ENCODE measurements at places on chromosomes 6 and 20. TPM values are rescaled to one million over a fixed set of nuclear protein-coding genes. Genes with fewer than 3 reads are reported as not detected.

TBXT gene
- total RNA-seq: not detected

PFDN4 gene
- 32.0 TPM for total RNA-seq

GRCh38 chr6:7107578-7108195, at the start of gene RREB1:
Gene RREB1, plus strand, starts transcription at chr6:7107961. Its CDS starts 73,951 bp downstream, at chr6:7181912.
- H3K36me3 ChIP-seq: no peaks in the 10 kb centered on the region
- H3K27me3 ChIP-seq: peaks cover 29% of the 10 kb centered on the region
- H3K4me3 ChIP-seq: peak within 1 kb of the TSS; percentile 96

BNIP5 gene
- not detected for total RNA-seq

- peaks cover 23% of the 10 kb centered on the region for H3K4me1 ChIP-seq
- DNase-seq: no peak
- peaks cover 1% of the 10 kb centered on the region for H3K36me3 ChIP-seq
- H3K27me3 ChIP-seq: no peaks in the 10 kb centered on the region
- peak overlapping the region; percentile 97 for H3K27ac ChIP-seq
Observed at GRCh38 chr6:106629859-106630163, 433 bp downstream of the QRSL1 start.

- no peak for DNase-seq
- no peaks in the 10 kb centered on the region for H3K27me3 ChIP-seq
- peaks cover 4% of the 10 kb centered on the region for H3K36me3 ChIP-seq
- H3K4me3 ChIP-seq: no peak overlapping the region
- H3K27ac ChIP-seq: no peak overlapping the region
Observed at GRCh38 chr6:170122651-170123050, 168.2 kb downstream of the DLL1 start.

GRCh38 chr6:24321538-24322162, 36.2 kb downstream of the DCDC2 start:
- no peak overlapping the region for H3K4me3 ChIP-seq
- H3K36me3 ChIP-seq: no peaks in the 10 kb centered on the region
- DNase-seq: no peak
- no peaks in the 10 kb centered on the region for H3K27me3 ChIP-seq
- H3K27ac ChIP-seq: no peak overlapping the region

DNA sequence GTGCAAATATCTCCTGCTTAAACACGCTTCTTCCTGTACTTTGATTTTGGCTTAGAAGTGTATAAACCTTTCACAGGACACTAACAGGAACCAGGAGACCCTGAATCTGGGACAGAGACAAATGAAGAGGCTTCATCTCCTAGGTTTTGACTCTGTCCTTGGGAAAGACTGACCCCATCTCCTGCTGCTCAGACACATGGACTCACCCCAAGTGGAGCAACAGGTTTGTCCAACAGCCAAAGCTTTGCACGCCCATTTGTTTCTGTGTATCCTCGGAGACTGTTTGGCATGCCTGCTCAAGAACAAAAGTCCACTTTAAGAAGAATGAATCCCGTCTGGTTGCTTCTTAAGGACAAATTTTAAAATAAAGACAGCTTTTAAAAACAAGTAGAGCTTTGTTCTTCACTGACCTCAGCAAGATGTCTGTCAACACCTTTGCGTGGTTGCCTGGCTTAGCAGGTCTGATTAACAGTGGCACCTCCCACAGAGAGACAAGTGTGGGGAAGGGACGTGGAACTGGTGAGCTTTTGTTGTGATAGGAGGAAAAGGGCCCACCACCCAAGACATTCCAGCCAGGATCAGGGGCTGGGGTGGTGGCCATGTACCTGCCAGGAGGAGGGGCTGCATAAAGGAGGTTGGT, 202.6 kb downstream of the SOD2 start:
- H3K27ac ChIP-seq: no peak overlapping the region
- no peak overlapping the region for H3K4me3 ChIP-seq
- no peaks in the 10 kb centered on the region for H3K4me1 ChIP-seq
- no peak for DNase-seq
- peaks cover 35% of the 10 kb centered on the region for H3K27me3 ChIP-seq

DNA sequence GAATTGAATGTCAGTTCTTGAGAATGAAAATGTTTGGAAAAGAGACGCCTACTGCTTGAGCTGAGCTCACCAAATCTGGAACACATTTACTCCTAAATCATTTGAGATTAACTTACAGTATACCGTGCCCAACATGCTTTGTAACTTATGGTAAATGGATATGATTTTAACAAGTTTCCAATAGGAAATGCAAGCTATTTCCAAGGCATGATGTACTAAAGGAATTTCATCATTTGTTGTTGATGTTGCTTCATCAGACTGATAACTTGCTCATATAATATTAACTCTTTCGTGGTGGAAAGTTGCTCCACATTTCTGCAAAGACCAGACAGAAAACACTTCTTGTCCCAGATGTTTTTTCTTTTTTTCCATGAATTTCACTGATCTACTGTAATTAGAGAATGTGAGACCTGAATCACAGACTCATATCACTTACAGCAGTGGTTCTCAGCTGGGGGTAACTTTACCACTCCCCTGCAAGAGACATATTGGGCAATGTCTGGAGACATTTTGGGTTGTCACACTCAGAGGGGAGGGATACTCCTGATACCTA, 116.6 kb upstream of the TRAF3IP2 start:
- H3K27ac ChIP-seq: no peak overlapping the region
- no peak overlapping the region for H3K4me3 ChIP-seq
- peaks cover 35% of the 10 kb centered on the region for H3K36me3 ChIP-seq
- no peak for DNase-seq
- H3K4me1 ChIP-seq: peaks cover 42% of the 10 kb centered on the region

- no peak for DNase-seq
- H3K36me3 ChIP-seq: no peaks in the 10 kb centered on the region
- peaks cover 43% of the 10 kb centered on the region for H3K4me1 ChIP-seq
- H3K4me3 ChIP-seq: no peak overlapping the region
Observed at GRCh38 chr20:63449796-63450730, 22.4 kb downstream of the KCNQ2 start.

TRIM15 gene
- total RNA-seq: not detected

DNA sequence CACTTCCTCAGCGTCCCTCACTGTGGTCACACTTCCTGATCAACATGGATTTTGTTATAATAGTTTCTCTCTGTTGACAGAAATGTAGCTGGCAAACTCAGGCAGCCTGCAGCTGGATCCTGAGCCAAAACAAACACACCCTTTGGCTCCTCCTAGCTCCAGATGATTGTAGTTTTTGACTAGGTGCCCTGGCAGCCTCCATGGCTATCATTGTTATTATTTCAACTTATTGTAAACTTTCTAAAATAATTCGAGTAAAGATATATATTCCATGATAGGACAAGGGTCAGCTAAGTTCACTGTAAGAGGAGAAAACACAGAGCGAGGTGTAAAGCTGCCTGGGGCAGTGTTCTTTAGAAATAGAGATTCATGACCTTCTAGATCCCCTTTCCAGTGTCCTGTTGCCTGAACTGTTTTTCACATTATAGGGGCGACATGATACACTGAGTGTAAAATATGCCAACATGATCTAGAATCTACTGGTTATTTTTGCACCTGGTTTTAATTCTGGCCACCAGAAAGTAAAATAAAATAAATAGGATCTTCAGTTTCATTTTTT, 98.2 kb upstream of the HDGFL1 start:
- H3K27me3 ChIP-seq: no peaks in the 10 kb centered on the region
- peaks cover 49% of the 10 kb centered on the region for H3K4me1 ChIP-seq
- H3K27ac ChIP-seq: no peak overlapping the region
- DNase-seq: no peak
- H3K36me3 ChIP-seq: peaks cover 3% of the 10 kb centered on the region
- no peak overlapping the region for H3K4me3 ChIP-seq

DNA sequence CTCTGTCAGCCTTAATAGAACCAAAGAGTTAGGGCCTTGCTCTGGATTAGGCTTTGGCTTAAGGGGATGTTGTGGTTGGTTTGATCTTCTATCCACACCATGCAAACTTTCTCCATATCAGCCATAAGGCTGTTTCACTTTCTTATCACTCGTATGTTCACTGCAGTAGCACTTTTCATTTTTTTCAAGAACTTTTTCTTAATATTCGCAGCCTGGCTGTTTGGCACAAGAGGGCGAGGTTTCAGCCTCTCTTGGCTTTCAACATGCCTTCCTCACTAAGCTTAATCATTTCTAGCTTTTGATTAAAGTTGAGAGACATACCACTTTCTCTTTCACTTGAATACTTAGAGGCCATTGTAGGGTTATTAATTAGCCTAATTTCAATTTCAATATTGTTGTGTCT, 193.1 kb downstream of the NRN1 start:
- no peak overlapping the region for H3K4me3 ChIP-seq
- no peak overlapping the region for H3K27ac ChIP-seq
- no peaks in the 10 kb centered on the region for H3K27me3 ChIP-seq

GRCh38 chr6:70380252-70380651, 33.1 kb upstream of the FAM135A start:
- H3K4me1 ChIP-seq: no peaks in the 10 kb centered on the region
- no peaks in the 10 kb centered on the region for H3K27me3 ChIP-seq
- H3K4me3 ChIP-seq: no peak overlapping the region

- no peak overlapping the region for H3K27ac ChIP-seq
- no peaks in the 10 kb centered on the region for H3K4me1 ChIP-seq
- H3K36me3 ChIP-seq: no peaks in the 10 kb centered on the region
- no peak overlapping the region for H3K4me3 ChIP-seq
Observed at GRCh38 chr20:61178551-61179071, 73.5 kb upstream of the CDH4 start.

DNA sequence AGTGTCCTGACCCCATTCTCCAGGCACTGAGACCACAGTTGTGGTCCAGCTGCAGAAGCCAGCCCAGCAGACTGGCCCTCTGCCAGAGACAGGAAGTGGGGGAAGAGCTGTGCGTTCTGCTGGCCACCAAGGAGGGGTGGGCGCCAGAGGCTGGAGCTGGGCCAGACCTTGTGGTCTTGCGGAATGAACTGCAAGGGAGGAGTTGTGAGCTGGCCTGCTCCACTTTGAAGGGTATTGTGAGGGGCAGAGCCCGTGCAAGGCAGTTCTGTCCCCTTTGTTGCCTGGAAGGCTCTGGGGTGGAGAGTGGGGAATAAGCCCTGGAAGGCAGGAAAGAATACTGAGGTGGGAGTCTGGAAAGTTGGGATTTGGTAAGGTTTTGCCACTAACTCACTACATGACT, 3.6 kb upstream of the MDFI start:
- peak overlapping the region; percentile 45 for H3K4me3 ChIP-seq
- no peaks in the 10 kb centered on the region for H3K36me3 ChIP-seq
- H3K27ac ChIP-seq: peak overlapping the region; percentile 5
- peaks cover 60% of the 10 kb centered on the region for H3K27me3 ChIP-seq
- no peak for DNase-seq
- H3K4me1 ChIP-seq: peaks cover 27% of the 10 kb centered on the region

APOBEC2 gene
- total RNA-seq: not detected

- peaks cover 11% of the 10 kb centered on the region for H3K4me1 ChIP-seq
- no peaks in the 10 kb centered on the region for H3K27me3 ChIP-seq
- peak overlapping the region; percentile 96 for H3K27ac ChIP-seq
- H3K36me3 ChIP-seq: peaks cover 4% of the 10 kb centered on the region
- peak overlapping the region; percentile 3 for H3K4me3 ChIP-seq
Observed at GRCh38 chr20:16712511-16712947, 17.3 kb upstream of the SNRPB2 start.

CASS4 gene
- total RNA-seq: 0.14 TPM

GRCh38 chr20:53513168-53513488, 80.5 kb downstream of the ZNF217 start:
- no peak for DNase-seq
- no peak overlapping the region for H3K27ac ChIP-seq
- H3K4me1 ChIP-seq: no peaks in the 10 kb centered on the region
- H3K36me3 ChIP-seq: peaks cover 6% of the 10 kb centered on the region
- no peak overlapping the region for H3K4me3 ChIP-seq
- H3K27me3 ChIP-seq: no peaks in the 10 kb centered on the region

DNA sequence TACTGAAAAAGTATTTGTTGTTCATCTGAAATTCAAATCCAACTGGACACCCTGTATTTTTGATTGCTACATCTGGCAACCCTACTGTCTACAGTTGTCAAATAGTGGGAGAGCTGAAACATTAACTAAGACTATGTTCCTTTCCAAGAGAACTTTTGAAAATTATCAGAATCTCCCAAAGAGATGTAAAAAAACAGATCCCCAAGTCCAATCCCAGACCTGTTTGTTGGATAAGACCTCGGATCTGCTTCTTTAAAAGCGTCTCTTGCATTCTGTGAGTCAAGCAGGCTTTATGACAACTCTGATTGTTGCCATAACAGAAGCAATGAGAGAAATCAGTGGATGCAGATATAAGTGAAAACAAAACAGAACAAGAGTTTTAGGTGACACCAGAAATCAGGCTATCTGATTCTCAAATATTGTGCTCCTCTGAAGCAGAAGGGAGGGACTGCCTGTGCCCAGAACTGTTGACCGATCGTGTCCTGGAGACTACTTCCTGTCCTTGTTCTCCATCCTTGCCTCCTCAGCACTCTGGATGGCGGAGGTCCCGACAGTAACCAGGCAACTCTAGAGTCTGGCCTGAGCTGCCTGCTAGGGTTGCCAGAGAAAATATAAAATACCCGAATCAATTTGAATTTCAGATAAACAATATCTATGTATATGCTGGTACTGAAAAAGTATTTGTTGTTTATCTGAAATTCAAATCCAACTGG, 853.8 kb downstream of the MAFB start:
- no peaks in the 10 kb centered on the region for H3K4me1 ChIP-seq
- H3K4me3 ChIP-seq: no peak overlapping the region
- H3K36me3 ChIP-seq: no peaks in the 10 kb centered on the region
- DNase-seq: no peak
- H3K27ac ChIP-seq: no peak overlapping the region
